ENCODE measurements at places on chromosomes 13 and 19.

DNA sequence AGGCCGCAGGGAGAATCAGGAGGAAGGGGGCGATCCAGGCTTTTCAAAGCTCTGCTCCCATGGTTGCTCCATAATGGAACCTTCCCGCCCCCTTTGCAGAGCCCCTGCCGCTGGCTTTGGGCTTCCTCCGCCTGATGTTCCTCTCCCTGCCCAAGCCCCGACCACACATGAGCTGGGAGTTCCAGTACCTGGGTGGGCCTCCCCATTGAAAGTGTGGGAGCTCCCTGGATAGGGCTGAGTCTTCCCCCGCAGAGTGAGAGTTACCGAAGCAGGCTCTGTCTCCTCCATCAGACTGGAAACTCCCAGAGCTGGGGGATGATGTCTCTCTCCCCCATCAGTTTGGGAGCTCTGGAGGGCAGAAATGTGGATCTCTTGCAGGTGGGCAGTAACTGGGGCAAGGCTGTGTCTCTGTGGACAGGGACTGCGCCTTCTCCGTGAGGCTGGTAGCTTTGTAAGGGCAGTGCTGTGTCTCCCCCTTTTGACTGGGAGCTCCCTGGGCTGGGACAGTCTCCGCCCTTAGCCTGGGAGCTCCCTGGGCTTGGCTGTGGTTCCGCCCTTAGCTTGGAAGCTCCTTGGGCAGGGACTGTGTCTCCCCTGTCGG is 722 bp downstream of the DCAF15 start:
- no peak for DNase-seq

DNA sequence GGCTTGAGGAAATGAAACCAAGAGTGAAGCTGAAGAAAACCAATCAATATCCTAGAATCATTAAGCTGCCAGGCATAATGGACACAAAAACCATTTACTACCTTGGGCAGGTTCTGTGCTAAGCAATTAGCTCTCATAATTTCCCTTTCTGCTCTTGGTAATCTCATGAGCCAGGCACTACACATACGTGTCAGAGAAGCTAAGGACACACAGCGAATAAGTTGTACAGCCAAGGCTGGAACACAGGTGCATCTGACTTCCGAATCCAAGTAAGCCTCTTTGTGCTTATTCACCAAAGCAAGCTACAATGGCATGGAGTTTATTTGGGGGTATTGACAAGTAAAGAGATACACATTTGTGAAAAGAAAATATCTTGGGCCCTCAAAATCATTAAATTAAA is 1343.9 kb upstream of the MIR17HG start:
- no peak for DNase-seq

GRCh38 chr13:36536546-36536945 is 104.3 kb downstream of the CCNA1 start:
- DNase-seq, result no peak

DNA sequence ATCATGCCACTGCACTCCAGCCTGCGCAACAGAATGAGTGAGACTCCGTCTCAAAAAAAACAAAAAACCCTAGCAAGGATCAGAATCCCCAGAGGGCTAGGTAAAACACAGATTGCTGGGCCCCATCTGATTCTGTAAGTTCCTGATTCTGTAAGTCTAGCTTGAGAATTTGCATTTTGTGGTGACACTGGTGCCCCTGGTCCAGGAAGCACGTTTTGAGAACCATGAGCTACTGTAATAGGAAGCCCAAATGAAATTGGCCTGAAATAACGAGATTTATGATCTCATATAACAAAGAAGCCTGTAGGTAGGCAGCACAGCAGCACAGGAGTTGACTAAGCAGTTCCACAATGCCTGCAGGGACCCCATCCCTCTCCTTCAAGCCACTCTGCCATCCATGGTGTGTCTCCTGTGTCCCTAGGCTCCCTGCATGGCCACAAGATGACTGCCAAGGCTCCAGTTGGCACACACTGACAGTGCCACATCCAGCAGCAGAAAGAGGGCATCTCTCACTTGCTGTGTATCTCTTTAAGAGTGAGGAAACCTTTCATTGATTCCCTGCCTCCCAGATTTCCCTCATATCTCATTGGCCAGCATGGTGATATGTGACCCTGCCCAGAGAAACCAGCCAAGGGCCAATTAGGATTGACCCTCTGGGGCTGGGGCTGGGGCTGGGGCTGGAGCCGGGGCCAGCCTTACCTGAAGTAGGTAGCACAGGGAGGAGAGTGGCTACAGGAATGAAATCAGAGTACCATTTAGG is 21.7 kb downstream of the SIPA1L3 start:
- no peak for DNase-seq

- no peak for DNase-seq
These were observed 47.5 kb upstream of the ZNF43 start for GRCh38 chr19:21883516-21883915.

- DNase-seq, result no peak
These were observed 24.5 kb upstream of the FREM2 start for GRCh38 chr13:38662362-38662761.

DNA sequence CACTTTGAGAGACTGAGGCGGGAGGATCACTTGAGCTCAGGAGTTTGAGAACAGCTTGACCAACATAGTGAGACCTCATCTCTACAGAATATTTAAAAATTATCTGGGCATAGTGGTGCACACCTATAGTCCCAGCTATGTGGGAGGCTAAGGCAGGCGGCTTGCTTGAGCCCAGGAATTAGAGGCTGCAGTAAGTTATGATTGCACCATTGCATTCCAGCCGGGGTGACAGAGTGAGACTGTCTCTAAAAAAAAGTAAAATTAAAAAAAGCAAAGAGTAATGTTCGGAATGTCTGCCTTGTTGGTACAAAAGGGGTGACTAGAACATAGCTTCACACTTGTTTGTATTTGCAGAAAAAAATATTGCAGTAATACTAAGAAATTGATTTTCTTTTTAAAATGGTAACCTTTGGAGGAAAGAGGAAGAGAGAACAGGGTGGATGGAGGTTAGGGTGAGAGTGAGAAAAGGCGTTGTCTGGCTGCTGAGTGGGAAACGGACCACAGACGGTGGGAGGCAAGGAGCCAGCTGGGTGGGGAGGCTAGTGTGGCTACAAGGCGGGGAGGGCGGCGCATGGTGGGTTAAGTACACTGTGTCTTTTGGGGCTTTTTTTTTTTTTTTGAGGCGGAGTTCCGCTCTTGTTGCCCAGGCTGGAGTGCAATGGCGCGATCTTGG is 10.2 kb downstream of the PPP1R14A start:
- DNase-seq, result no peak

Measured in stimulated activated CD4-positive, alpha-beta T cell treated with anti-CD3 and anti-CD28 coated beads, Interleukin-12 subunit alpha, Interleukin-12 subunit beta, amount 100 ng/mL, for 48 hours (primary cell).